ENCODE measurements at places on chromosomes 3 and 15. TPM values are rescaled to one million over a fixed set of nuclear protein-coding genes. Genes with fewer than 3 reads are reported as not detected.

DNA sequence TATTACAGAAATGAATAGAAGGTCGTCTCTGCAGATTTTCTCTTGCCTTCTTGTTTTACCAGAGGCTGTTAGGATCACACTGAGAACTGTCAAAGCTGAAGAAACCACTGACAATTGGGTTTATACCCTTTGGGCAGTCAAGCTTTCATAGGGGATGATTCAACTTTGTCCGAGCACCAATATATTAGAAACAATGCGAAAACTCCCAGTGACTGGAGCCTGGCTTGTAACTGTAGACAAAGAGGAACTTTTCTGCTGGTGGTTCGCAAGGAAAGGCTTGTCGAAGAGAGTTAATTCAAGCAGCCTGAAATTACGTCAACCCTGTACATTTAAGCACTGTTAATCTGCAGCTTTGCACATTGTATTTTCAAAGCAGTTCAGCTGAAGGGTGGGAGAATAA is 193.2 kb upstream of the ZNF385D start:
- DNase-seq, result no peak

ACKR2 gene
- 1.1 TPM for total RNA-seq

GRCh38 chr15:25675396-25675795 is 187.7 kb downstream of the ATP10A start:
- no peak for DNase-seq

GRCh38 chr3:140530131-140530530 is 147.7 kb upstream of the TRIM42 start:
- no peak for DNase-seq

PLOD2 gene
- total RNA-seq, result 1.4 TPM

CADPS gene
- not detected for total RNA-seq

DNA sequence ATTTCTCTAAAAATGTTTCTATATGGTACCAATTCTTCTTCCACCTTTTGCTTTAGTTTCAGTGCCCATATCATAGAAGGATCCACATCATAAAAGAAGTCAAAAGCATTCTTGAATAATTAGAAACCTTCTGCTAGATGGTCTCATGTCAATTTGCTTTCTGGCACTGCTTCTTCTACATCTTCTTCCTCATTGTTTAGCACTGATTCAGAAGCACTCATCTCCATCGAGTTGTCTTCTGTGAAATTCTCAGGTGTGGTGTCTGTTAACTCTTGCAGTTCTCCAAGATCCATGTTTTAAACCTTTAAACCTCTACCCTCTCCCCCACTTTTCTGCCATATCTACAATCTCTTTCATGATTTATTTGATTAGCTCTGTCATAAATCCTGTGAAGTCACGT is 154.8 kb downstream of the WDR76 start:
- no peak for DNase-seq

CMTM8 gene
- 8.6 TPM for total RNA-seq

- DNase-seq, result no peak
These were observed 12.6 kb downstream of the FNDC3B start for GRCh38 chr3:172051957-172052354.

STRIT1 gene
- total RNA-seq, result not detected

Data from naive thymus-derived CD4-positive, alpha-beta T cell (primary cell).